ENCODE measurements at places on chromosomes 6 and 20. TPM values are rescaled to one million over a fixed set of nuclear protein-coding genes. Genes with fewer than 3 reads are reported as not detected.

- DNase-seq, result no peak
Observed at GRCh38 chr6:23656255-23657194, 469.5 kb upstream of the NRSN1 start.

- no peak for DNase-seq
Observed at GRCh38 chr6:125732398-125732797, 17.0 kb upstream of the HEY2 start.

GRCh38 chr6:4102687-4103244 lies 23.8 kb upstream of the FAM217A start:
- no peak for DNase-seq

GRCh38 chr20:48826069-48826468 lies 1.7 kb downstream of the PREX1 start:
- no peak for DNase-seq

The PPIL6 gene
- 3.1 TPM for total RNA-seq

The TRIM10 gene
- total RNA-seq, result not detected
